Right hindlimb (tissue), 1 donor: ENCODE measurements at places on chromosomes 3 and 15.

GRCh38 chr3:180359953-180360279 is 242.0 kb upstream of the TTC14 start:
- no peak for DNase-seq

- DNase-seq = no peak
Measured at GRCh38 chr3:47855461-47856383, 52.8 kb downstream of the DHX30 start.

- no peak for DNase-seq
Measured at GRCh38 chr15:69034352-69034751, 19.9 kb downstream of the NOX5 start.

GRCh38 chr15:74773329-74773728 is 8.6 kb upstream of the CSK start:
- no peak for DNase-seq
